Stimulated activated CD4-positive, alpha-beta T cell treated with anti-CD3 and anti-CD28 coated beads, Interleukin-12 subunit alpha, Interleukin-12 subunit beta, amount 100 ng/mL, for 48 hours (primary cell): ENCODE measurements at places on chromosomes 12 and 14.

DNA sequence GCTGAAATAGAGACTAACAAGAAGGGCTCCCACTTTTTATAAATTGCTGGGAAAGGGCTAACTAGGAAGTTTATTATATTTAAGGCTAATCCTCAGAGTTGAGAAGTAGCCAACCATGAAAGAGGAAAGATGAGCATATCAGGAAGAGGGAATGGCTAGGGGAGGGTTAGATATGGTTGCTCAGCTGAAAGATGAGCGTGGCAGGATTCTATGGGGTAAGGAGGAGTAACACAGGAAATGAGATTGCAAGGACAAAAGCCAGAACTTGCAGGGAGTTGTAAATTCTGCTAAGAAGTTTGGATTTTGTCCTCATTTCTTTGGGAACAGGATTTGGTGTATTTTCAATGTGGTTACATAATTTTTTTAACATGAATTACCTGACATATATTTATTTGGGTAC lies 127.4 kb upstream of the ATP2B1 start:
- no peak for DNase-seq

DNA sequence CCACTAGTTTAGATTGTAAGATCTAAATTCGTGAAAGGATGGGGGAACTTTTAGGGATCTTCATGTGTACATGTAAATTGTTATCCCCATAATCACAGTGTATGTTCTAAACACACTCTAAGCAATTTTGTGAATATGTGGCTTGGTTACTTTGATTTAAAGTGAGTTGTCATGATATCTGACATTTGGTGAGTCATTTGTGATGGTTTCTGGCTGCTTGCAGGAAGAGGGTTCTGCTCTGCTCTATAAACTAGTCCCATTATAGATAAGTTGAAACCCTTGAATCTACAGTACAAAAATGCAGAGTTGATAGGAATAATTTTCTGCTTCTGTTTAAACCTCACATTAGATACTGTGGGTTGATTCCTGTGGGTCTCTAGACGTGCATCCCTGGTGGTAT lies 14.8 kb downstream of the GUCY2C start:
- no peak for DNase-seq

DNA sequence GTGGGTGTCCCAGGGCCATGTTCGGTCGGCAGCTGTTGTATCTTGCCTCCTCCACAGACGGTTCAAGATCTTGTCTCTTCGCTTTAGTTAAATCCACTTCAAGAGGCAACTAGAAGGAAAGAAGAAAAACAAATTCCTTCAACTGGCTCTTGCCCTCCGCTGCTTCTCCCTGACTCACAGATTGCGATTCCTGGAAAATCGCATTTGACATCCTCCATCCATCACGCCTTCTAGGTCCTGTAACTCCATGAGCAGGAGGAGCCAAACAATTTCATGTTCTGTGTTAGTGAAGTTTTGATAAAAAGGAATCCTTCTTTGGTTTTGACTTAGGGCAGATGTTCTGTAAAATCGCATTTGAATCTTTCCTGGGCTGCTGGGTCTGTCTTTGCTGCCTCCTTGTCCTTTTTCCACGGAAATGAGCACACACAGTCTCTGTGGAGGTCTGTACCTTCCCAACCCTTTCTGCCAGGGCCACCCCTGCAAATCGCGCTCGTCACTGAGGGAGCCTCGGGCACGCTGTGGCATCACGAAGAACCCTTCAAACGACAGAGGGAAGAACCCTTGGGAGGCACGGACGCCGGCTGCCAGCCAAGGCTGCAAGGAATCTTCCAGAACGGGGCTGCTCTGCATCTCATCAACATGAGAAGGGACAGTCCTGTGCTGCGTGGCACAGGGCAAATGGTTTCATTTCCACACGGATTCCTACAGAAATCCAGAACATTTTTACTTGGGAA lies 32.6 kb downstream of the RAD52 start:
- DNase-seq = no peak

DNA sequence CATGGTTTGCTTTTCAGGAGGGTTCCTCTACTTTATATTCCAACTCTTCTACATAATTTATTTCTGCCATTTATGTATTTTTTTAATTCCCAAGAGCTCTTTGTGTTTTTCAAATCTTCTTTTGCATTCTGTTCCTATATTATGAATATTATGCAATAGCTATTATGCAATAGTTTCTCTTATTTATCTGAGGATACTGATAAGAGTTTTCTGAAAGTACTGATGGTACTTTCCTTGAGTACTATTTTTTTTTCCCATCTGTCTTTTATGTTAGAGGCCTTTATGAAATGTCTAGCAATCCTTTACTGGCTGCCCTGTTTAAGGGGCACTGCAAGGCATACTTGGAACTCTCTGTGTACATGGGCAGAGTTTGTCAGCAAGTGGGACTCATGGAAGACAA lies 93.4 kb downstream of the SLC41A2 start:
- DNase-seq = no peak

GRCh38 chr12:71797531-71797930 lies 42.0 kb upstream of the TBC1D15 start:
- DNase-seq = no peak

- DNase-seq = no peak
These were observed 5.0 kb upstream of the MGAT4C start for GRCh38 chr12:86261142-86261541.

DNA sequence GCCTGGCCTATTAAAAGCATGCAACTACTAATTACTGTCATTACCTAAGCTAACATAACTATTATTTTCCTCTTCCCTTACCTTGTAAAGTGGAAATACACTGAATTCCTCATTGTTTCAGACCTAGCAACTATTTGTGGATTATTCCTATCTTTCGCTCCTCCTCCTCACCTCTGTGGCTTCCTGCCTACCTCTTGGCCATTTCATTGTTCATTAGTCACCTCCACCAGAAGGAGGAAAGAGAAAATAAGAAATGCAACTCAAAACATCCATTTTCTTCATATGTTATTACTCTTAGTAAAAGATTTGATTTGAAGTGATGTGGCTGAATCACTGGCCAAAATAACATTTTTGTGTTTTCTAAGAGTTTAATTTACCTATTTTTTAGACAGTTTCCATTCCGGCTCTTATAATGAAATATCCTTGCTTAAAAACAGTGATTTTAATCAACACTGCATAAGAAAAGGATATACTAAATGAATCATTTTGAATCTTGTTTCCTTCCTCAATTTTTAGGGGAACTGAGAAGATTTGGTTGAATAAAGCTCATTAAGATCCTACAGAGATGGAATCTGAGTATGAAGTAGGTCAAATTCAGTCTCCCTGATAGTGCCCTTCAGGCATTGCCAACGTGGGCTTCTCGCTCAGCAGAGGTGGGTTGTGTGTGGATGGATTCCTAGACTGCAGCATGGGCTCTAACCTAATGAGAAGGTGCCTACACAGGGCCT lies 27.6 kb upstream of the ARHGAP5 start:
- no peak for DNase-seq

DNA sequence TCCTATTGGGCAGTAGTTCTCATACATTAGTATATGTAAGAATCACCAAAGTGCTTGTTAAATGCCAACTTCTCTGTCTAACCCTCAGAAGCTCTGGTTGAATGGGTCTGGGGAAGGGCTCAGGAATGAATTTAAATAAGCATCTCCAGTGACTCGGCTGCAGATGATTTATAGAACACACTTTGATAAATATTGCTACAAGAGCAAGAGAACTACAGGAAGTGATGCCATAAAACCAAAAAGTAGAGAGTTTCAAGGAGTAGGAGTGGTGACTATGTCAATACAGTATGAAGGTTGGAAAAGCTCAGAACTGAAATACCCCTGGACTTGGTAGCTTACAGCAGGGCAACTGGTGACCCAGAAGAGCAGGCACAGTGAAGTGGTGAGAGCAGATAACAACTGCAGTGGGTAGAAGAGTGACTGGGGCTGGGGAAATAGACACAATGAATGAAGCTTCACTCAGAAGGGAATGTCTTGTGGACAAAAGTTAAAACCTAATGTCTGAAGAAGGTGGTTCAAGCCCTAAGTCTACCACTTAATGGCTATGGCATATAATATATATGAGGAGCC lies 8.0 kb upstream of the PLEKHA5 start:
- no peak for DNase-seq

DNA sequence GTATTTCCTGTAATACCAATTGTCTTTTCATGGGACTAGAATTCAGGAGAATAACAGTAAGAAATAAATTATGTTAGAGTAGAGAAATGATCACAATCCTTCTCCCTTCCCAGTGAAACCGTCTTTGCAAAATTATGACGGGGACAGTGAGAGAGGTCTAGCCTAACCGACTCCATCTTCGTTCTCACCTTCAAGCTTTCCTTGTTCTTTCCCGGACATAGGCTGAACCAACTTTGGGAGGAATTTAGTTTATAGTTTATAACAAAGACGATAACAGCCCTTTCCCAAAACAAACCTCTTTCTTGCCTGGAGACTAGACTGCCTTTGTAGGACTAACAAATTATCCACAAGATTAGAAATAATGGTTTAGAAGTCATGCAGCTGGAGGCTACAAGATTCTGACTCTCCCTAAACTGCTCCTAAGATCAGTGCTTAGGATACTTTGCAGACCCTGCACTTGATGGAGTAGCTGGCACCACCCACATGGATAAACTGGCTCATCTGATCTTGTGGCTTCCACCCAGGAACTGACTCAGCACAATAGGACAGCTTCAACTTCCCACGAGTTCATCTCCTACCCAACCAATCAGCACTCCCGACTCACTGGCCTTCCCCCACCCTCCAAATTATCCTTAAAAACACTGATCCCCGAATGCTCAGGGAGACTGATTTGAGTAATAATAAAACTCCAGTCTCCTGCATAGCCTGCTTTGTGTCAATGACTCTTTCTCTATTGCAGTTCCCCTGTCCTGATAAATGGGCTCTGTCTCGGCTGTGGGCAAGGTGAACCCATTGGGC lies 521.2 kb upstream of the TBX3 start:
- DNase-seq = no peak
